Mesendoderm (in vitro differentiated cells): ENCODE measurements at places on chromosomes 4 and X.

GRCh38 chr4:78323439-78323838 lies 228.1 kb upstream of the ANXA3 start:
- no peak overlapping the region for H3K27ac ChIP-seq
- DNase-seq: peak; percentile 52
- peaks cover 5% of the 10 kb centered on the region for H3K4me1 ChIP-seq
- H3K27me3 ChIP-seq: no peaks in the 10 kb centered on the region
- no peaks in the 10 kb centered on the region for H3K36me3 ChIP-seq

DNA sequence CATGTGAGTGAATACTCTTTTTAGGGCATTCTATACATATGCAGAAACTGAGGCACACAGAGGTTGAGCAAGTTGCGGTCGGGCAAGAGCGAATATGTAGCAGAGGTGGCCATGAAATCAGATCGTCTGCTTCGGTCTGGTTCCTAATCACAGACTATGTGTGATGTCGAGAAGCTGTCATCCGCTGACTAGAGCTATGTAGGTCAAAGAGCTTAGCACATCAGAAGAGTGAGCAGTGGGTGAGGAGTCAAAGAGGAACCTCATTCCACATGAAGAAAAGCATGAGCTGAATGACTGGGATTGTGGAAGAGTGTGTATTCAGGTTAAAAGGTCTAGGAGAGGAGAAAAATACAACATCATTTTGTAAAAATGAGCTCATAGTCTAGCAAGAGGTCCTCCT lies 19.0 kb downstream of the GAB3 start:
- H3K4me1 ChIP-seq: no peaks in the 10 kb centered on the region
- no peak overlapping the region for H3K27ac ChIP-seq

GRCh38 chr4:15875663-15876460 lies 62.7 kb downstream of the FGFBP1 start:
- H3K4me1 ChIP-seq: no peaks in the 10 kb centered on the region
- no peaks in the 10 kb centered on the region for H3K36me3 ChIP-seq
- H3K27ac ChIP-seq: no peak overlapping the region
- DNase-seq: no peak

DNA sequence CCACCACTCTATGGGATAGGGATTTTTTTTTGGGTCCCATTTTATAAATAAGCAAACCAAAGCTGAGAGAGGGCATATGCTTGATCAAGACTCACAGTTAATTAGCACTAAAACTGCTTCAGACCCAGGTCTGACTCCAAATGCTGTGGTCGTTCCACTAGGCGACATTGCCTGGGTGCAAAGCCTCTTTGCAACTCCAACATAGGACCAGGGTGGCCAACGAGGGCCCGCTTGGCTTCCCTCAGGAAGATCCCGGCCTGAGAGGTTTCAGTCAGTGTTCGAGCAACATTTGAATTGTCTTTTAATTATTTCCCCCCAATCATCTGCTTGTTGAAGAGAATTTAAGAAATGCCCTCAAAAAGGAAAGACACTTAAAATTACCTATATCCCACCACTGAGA lies 11.2 kb downstream of the PJA1 start:
- H3K27me3 ChIP-seq: no peaks in the 10 kb centered on the region
- DNase-seq: no peak
- no peaks in the 10 kb centered on the region for H3K36me3 ChIP-seq
- no peak overlapping the region for H3K4me3 ChIP-seq
- no peak overlapping the region for H3K27ac ChIP-seq
- H3K4me1 ChIP-seq: no peaks in the 10 kb centered on the region

DNA sequence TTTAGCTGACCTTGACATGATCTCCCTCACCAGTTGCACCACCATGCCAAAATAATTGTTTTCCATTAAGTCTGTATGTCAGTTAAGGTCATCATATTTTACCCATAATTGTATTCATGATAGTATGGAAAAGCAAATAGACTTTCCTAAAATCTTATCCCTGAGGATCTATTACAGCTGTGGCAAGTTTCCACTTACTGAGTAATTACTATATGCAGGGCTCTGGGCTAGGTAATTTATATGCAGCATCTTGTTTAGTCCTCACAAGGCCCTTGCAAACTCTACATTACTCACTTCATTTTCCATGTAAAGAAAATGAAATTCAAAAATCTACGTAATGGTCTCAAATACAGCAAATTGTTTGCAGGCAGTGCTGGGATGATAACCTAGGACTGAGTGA lies 34.8 kb downstream of the YIPF7 start:
- H3K4me1 ChIP-seq: no peaks in the 10 kb centered on the region
- H3K27me3 ChIP-seq: no peaks in the 10 kb centered on the region
- no peak for DNase-seq
- no peak overlapping the region for H3K27ac ChIP-seq

DNA sequence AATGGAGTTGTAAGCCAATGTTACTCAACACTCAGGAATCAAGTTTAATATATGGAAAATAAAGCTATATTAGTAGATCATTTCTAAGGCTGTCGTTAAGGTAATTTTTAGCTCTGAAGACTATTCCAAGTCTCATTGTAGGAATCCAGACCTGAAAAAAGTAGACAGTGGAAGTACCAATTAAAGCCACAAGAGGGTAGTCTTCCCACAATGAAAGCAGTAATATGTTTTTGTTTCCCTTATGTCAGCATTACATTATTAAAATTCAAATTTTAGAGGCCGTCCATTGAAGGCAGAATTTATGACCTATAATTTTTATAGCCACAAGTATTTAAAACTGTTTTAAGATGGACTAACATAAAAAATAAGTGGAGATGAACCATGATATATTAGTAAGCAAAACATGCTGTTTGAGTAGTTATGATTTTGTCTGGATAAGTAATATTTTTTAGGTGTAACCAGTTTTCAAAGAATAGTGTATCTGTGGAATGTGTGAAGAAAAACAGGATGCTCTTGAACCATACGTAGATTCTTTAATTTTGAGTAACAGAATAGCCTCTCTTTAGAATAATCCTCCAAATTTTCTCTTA lies 372.6 kb upstream of the TECRL start:
- no peak overlapping the region for H3K4me3 ChIP-seq
- peak; percentile 34 for DNase-seq
- H3K27me3 ChIP-seq: no peaks in the 10 kb centered on the region

- peaks cover 3% of the 10 kb centered on the region for H3K27me3 ChIP-seq
- DNase-seq: peak; percentile 47
- peaks cover 10% of the 10 kb centered on the region for H3K4me1 ChIP-seq
- no peak overlapping the region for H3K4me3 ChIP-seq
- no peak overlapping the region for H3K27ac ChIP-seq
Observed at GRCh38 chr4:167238226-167238625, 3.9 kb upstream of the SPOCK3 start.

DNA sequence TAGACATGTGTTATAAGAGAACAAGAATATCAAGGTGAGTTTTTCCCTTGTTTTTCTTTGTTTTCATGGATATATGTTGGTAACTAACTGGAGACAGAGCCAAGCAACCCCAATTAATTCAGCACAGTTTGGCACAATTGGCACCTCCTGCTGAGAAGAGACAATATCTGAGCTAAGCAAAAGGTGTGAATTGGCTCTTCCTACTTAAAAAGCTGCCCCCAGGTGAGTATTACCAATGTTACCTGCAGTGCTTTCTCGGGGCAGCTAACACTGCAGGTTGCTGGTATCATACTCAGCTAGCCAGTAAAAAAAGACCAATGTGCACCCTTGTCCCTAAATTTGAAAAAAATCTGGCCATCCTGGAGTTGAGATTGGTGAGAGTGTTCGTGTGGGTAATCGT lies 871.2 kb upstream of the TENM3 start:
- H3K4me1 ChIP-seq: peaks cover 6% of the 10 kb centered on the region
- no peak overlapping the region for H3K27ac ChIP-seq

DNA sequence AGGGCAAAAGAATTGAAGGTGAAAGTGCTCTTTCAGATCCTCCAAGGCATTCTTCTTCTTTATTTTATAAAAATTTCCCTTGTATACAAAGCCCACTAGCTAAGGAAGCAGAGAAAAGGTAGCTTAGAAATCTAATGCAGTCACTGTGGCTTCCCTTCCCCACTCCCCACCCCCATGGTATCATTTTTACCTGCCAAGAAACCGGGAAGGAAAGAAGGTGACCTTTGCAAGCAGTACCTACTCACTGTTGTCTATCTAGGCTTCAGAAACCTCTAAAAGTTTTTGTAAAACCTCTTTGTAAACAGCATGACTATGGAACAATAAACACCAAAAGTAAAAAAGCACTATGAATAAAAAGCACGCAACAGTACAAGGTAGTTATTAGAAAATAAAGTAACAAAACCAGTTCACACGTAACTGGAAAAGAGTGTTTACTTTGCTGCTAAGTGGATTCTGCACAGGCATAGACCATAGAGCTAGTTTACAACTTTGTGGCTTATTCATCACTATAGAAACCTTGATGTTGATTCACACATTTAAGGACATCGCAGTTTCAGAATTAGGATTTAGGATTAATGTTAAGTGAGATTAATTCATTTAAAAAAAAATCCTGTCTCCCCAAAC lies 109.6 kb upstream of the FTHL17 start:
- no peaks in the 10 kb centered on the region for H3K36me3 ChIP-seq
- no peak overlapping the region for H3K27ac ChIP-seq
- H3K4me1 ChIP-seq: no peaks in the 10 kb centered on the region
- H3K27me3 ChIP-seq: no peaks in the 10 kb centered on the region
- no peak overlapping the region for H3K4me3 ChIP-seq
- no peak for DNase-seq
